ENCODE measurements at places on chromosomes 11 and 22.

DNA sequence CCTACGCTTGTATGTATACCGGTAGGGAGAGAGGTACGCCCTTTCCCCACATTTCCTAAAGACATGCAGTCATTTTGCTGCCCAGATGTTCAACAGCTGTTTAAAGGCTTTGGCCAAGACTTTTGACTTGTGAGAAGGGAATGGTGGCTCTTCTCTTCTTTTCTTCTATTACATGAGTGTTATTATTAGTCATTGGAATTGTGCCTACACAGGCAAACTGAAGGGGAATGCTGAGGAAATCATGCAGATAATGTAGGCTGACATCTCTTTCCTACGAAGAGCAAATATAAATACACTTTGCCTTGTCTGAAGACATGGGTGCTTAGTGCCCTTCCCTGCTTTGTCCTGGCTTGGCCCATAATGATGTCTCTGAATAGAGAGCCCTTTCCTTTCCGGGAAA, 194.3 kb upstream of the NARS2 start:
- DNase-seq = no peak

DNA sequence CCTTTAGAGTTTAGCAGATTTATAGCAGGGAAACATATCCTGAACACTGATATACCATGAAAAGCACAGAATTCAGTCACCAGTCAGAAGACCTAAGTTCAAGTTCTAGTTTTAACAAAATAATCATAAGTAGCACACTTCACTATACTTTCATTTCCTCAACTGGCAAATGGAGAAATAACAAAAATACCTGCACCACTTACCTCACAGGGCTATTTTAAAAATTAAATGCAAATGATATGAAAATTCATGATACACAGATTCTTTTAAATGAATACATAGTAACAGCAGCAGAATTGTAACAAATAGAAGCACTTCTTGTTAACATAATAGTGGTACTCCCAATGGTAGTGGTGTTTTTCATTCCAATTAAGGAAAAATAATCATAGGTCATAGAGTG, 139.0 kb downstream of the FCHSD2 start:
- DNase-seq = no peak

DNA sequence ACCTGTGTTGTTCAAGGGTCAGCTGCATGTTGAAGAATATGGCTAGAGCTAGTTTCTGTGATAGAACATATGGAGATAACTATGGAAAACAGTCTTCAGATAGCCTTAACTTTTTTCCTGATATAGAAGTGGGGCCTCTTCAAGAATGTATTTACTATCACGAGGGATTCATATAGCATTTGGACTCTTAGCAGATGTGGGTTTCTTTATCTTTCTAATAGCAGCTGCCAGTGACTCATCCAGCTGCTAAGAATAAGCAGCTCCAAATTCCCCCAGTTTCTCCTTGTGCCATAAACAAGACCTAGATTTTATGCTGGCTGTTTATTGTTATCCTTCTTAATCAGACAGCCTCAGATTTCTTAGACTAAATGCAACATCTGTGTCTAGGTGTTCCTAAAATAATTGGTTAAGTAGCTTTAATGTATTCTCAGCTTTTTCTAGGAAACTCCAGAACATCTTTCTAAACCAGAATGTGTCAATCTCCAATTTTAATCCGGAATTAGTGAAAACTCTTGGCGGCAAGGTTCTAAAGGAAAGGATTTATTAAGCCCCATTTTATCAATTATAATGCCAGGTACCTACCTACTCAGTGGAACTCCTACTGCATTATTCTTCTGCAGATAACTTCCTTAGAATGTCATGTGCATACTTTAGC, 119.8 kb downstream of the CSTPP1 start:
- no peak for DNase-seq

- DNase-seq = no peak
These were observed 870.0 kb downstream of the NTM start for GRCh38 chr11:132240374-132240773.

- peak; percentile 95 for DNase-seq
These were observed 144.6 kb downstream of the NECTIN1 start for GRCh38 chr11:119584193-119585042.

GRCh38 chr11:122559734-122560382, 95.7 kb upstream of the UBASH3B start:
- DNase-seq = peak; percentile 84

- DNase-seq = no peak
These were observed 3.2 kb upstream of the SART1 start for GRCh38 chr11:65958291-65958690.

GRCh38 chr11:45663486-45664375, 1.7 kb downstream of the CHST1 start:
- DNase-seq = no peak

- DNase-seq = no peak
These were observed 135.8 kb upstream of the TIMP3 start for GRCh38 chr22:32665676-32666075.

DNA sequence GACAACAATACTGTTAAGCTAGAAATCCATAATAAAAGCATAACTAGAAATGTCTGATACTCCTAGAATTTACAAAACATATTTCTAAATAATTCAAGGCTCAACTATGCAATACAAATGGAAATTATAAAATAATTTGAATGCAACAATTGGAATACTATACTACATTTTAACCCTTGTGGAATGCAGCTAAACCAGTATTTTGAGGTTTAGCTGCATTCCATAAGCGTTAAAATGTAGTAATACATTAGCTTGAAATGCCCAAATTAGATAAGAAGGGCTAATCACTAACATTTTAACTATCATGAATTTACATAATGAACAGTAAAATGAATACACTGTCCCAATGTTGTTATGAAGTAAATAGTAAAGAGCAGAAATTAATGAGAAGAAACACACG, 617.2 kb upstream of the CHORDC1 start:
- peak; percentile 17 for DNase-seq

- no peak for DNase-seq
These were observed 52.6 kb downstream of the SWAP70 start for GRCh38 chr11:9716275-9717039.

DNA sequence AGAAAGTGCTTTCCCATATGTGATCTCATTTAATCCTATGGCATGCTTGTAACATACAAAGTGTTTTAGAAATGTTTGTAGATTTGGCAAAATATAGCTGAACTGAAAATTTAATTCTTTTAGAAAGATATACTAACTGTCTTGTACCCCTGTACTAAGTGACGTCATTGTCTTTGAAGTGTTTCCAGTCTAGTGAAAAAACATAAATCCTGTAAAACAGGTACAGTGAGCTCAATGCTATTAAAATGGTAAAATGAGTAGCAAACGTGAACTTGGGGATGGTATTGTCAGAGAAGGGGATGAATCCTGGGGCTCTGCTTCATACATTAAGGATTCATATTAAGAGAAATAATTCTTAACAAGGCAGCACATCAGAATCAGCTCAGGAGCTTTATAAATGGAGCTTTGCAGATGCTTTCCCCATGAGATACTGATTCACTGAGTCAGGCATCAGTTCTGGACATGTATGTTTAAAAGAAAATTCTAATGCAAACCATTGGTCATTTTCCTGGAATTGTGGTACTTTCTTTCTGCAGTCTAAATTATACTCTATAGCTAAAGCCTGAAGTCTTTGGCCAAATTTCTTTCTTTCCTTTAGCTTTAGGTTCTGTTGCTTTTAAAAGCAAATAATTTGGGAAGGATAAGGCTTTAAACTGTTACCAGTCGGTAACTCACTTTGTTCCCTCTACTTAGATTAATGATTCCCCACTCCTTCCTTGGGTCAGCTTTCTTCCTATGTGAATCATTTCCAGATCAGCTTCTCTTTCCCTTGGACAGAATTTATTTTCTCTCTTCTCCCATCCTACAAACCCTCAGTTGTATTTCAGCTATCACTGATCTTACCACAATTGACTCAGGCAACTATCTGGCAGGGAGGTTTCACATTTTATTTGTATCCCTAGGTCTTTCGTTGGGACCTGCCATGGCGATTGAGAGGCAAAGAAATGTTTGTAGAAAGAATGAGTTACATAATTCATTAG, 57.5 kb upstream of the DDI1 start:
- DNase-seq = no peak

GRCh38 chr11:19652623-19653375, 59.8 kb upstream of the NAV2 start:
- no peak for DNase-seq

DNA sequence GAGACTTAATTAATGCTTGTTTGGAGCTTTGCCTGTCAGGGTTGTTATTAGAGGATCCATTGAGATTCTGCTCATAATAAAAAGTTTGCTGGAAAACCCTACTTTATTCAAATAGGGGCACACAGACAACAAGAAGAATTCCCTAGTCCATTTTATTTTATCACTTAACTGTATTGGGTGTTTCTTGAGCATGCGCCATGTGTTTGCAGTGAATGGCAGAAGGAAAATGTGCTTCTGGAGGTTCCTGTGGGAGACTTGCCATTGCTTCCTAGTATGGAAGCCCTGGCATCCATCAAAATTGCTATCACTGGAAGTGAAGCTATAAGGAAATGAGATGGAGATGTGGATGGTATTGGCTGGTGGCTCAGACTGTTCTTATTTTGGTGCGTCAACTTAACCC, 106.6 kb upstream of the GALNT18 start:
- DNase-seq = no peak

Measured in GM23338 (cell line).